Right atrium auricular region (tissue), 2 donors: ENCODE measurements at places on chromosomes 1 and 21. TPM values are rescaled to one million over a fixed set of nuclear protein-coding genes. Genes with fewer than 3 reads are reported as not detected.

The CR1 gene
- total RNA-seq: 0.59 TPM

The CFHR2 gene
- total RNA-seq: not detected

The AIM2 gene
- total RNA-seq: not detected

The ESRRG gene
- 14.3 TPM for total RNA-seq

The DHRS3 gene
- 50.4 TPM for total RNA-seq

The GPR37L1 gene
- 0.07 TPM for total RNA-seq

The LCE2A gene
- not detected for total RNA-seq

GRCh38 chr1:125065092-125065820 lies 3880.5 kb downstream of the SRGAP2C start:
- H3K27ac ChIP-seq: no peak overlapping the region
- H3K4me3 ChIP-seq: no peak overlapping the region
- no peaks in the 10 kb centered on the region for H3K36me3 ChIP-seq
- no peaks in the 10 kb centered on the region for H3K27me3 ChIP-seq

DNA sequence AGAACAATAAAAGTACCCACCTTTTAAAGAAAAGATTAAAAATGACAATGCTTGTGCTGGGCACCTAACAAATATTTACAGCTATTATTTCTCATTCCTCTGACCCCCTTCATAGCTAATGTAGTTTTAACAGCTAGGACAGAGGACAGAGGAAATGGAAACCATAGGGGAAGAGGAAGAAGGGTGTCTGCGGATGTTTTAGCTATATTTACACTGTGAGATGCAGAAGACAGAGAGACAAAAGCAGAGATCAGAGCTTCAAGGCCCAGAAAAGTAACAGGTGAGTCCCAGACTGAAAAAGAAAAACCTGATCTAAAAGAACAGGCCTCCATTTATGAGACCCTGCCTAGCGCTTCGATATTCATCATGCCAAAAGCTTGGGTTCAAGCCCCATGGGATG lies 72.0 kb downstream of the ZNF281 start:
- H3K27ac ChIP-seq: no peak overlapping the region
- no peak for DNase-seq
- H3K27me3 ChIP-seq: no peaks in the 10 kb centered on the region
- H3K4me1 ChIP-seq: no peaks in the 10 kb centered on the region
- no peak overlapping the region for H3K4me3 ChIP-seq

GRCh38 chr1:58823481-58824010 lies 39.7 kb upstream of the JUN start:
- H3K4me3 ChIP-seq: no peak overlapping the region
- no peak overlapping the region for H3K27ac ChIP-seq
- no peak for DNase-seq
- peaks cover 5% of the 10 kb centered on the region for H3K4me1 ChIP-seq
- no peaks in the 10 kb centered on the region for H3K27me3 ChIP-seq

DNA sequence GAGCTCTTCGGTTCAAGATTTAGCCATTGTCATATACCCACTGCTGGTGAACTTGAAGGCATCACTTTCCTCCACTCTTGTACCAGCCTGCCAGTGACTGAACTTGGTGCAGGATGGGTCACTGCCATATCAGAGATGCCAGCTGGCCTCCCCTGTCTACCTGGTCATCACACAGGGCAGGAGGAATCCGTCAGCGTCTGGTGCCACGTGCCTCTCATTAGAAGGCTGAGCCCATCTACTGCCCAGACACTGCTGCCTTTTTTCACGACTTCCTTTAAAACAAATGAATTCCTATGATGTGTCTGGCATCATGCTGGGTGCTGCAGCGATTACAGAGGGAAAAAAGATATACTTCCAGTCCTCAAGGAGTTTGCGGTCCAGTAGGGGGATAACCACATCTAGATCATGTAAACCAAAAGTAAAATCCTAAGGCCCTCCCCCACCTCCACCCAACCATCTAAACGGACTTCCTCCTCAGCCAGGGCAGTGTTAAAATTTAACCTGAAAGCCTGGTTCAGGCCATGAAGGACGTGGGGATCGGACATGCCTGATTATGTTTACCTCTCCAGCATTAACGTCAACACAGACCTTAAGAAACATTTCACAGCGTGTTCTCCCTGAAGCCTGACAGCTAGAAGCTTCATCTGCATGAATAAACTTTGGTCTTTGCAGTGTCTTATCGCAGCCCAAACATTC lies 29.2 kb upstream of the PDE9A start:
- no peak overlapping the region for H3K4me3 ChIP-seq
- DNase-seq: no peak
- H3K27me3 ChIP-seq: no peaks in the 10 kb centered on the region

DNA sequence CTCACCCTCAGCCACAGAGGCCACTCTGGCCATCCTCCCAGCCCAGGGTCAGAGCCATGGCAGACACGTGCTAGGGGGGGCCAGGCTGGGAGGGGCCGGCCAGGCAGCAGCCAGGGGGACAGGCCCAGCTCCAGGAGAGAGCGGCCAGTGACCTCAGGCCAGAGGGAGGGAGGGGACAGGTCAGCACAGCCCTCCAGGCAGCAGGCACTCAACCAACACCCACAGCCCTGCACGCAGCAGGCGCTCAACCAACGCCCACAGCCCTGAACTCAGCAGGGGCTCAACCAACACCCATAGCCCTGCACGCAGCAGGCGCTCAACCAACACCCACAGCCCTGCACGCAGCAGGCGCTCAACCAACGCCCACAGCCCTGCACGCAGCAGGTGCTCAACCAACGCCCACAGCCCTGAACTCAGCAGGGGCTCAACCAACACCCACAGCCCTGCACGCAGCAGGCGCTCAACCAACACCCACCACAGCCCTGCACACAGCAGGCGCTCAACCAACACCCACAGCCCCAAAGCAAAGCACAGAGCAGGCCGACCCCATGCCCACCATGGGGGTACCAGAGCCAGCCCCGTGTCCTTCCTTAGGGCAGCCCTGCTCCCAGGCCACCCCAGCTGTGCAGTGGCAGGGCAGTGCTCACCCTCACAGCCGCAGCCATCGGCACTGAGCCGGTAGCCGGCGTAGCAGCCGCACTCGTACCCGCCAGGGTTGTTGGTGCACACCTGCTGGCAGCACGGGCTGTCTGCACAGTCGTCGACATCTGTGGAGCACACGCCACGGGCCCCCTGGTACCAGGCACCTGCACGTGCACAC lies 55.9 kb downstream of the ARHGEF16 start:
- no peaks in the 10 kb centered on the region for H3K27me3 ChIP-seq
- no peaks in the 10 kb centered on the region for H3K4me1 ChIP-seq
- H3K27ac ChIP-seq: no peak overlapping the region
- no peak overlapping the region for H3K4me3 ChIP-seq
- no peak for DNase-seq
- no peaks in the 10 kb centered on the region for H3K36me3 ChIP-seq

DNA sequence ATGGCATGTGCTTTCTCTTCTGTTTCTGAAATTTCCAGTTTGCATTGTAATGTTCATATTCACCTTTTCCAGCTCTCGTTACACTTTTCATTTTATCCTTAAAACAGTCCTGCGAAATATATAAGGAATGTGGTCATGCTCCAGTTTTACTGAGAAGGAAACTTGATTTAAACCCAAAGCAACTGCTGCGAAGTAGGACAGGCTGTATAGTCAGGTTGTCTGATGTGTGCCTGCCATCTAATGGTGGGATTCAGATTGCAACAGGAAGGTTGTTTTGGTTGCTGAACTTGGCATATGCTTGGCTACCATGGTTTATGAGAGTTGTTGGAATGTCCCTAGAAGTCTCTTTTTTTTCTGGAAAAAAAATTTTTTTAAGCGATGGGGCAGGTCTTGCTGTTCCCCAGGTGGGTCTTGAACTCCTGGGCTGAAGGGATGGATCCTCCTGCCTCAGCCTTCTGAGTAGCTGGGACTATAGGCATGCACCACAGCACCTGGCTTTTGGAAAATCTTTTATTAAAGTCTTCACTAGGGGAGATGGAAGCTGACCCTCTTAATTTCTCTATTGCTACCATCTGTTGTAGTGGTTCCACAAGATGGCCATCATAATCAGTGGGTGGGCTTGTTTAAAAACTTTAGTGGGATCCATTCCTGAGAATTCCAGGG lies 86.9 kb downstream of the UCK2 start:
- no peaks in the 10 kb centered on the region for H3K27me3 ChIP-seq
- no peaks in the 10 kb centered on the region for H3K36me3 ChIP-seq
- no peak overlapping the region for H3K4me3 ChIP-seq

GRCh38 chr1:218867941-218868626 lies 305.6 kb upstream of the LYPLAL1 start:
- H3K36me3 ChIP-seq: no peaks in the 10 kb centered on the region
- H3K27me3 ChIP-seq: no peaks in the 10 kb centered on the region
- no peaks in the 10 kb centered on the region for H3K4me1 ChIP-seq
- H3K27ac ChIP-seq: no peak overlapping the region
- no peak for DNase-seq
- no peak overlapping the region for H3K4me3 ChIP-seq

- H3K27ac ChIP-seq: no peak overlapping the region
- no peak for DNase-seq
- peaks cover 5% of the 10 kb centered on the region for H3K4me1 ChIP-seq
- no peaks in the 10 kb centered on the region for H3K27me3 ChIP-seq
- no peak overlapping the region for H3K4me3 ChIP-seq
Observed at GRCh38 chr1:93798291-93798690, 80.7 kb downstream of the DNTTIP2 start.

DNA sequence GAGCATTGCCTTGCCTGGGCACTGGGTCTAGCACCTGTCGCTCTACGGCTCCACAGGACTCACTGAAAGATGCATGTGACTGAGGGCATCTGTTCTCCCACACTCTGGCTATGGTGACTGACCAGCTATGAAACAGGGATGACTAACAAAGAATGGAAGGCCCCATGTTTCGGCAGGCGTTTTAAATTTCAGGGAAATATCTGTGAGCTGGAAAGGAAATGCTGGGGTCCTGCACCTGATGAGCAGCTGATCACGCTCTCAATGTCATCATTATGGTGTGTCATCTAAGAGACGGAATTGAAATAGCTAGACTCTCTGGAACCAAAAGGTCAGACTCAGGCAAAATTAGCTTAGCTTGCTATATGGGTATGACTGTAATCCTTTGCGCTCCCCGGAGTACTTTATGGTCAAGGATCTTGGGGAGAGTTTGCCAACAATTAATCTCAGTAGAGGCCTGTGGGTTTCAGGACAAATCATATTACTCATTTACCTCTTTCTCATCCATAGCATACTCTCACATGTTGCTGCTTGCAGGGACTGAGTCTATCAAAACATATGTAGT lies 24.5 kb upstream of the PALMD start:
- H3K27ac ChIP-seq: no peak overlapping the region
- H3K4me1 ChIP-seq: no peaks in the 10 kb centered on the region
- H3K36me3 ChIP-seq: no peaks in the 10 kb centered on the region
- no peak for DNase-seq

- H3K4me1 ChIP-seq: no peaks in the 10 kb centered on the region
- DNase-seq: no peak
- no peak overlapping the region for H3K4me3 ChIP-seq
- H3K27me3 ChIP-seq: no peaks in the 10 kb centered on the region
- no peak overlapping the region for H3K27ac ChIP-seq
Observed at GRCh38 chr1:157403203-157403602, 149.1 kb downstream of the FCRL5 start.

DNA sequence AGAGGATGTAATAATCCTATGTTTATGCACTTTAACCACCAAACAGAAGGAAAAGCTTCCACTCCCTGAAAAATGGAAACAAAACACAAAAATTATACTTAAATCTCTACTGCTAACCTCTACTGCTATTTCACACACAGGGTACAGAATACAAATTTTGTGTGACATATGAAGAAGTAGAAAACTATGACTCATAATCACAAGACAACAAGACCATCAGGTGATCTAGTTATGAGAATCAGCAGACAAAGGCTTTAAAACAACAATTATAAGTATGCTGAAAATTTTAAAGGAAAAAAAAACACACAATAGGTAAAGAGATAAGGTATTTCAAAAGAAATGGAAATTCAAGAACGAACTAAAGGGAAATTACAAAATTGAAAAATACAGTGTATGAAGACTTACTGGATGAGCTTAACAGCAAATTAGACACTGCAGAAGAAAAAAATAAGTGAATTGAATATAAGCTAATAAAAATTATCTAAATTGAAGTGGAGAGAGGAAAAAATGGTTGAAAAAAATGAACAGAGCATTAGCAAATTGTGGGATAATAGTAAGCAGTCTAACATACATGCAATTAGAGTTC lies 13.6 kb upstream of the NAV1 start:
- H3K4me3 ChIP-seq: no peak overlapping the region
- H3K36me3 ChIP-seq: no peaks in the 10 kb centered on the region
- no peak for DNase-seq
- no peak overlapping the region for H3K27ac ChIP-seq
- no peaks in the 10 kb centered on the region for H3K27me3 ChIP-seq

GRCh38 chr1:168360151-168361021 lies 79.7 kb downstream of the TBX19 start:
- H3K27ac ChIP-seq: no peak overlapping the region
- no peak overlapping the region for H3K4me3 ChIP-seq
- H3K4me1 ChIP-seq: no peaks in the 10 kb centered on the region
- H3K36me3 ChIP-seq: no peaks in the 10 kb centered on the region
- H3K27me3 ChIP-seq: no peaks in the 10 kb centered on the region

- no peak overlapping the region for H3K4me3 ChIP-seq
- H3K36me3 ChIP-seq: no peaks in the 10 kb centered on the region
- H3K4me1 ChIP-seq: no peaks in the 10 kb centered on the region
- no peaks in the 10 kb centered on the region for H3K27me3 ChIP-seq
- no peak overlapping the region for H3K27ac ChIP-seq
- DNase-seq: no peak
Observed at GRCh38 chr1:206142011-206142410, 24.8 kb upstream of the AVPR1B start.

GRCh38 chr1:216805233-216805632 lies 82.0 kb upstream of the ESRRG start:
- H3K36me3 ChIP-seq: no peaks in the 10 kb centered on the region
- H3K4me1 ChIP-seq: no peaks in the 10 kb centered on the region
- no peaks in the 10 kb centered on the region for H3K27me3 ChIP-seq
- DNase-seq: no peak
- H3K27ac ChIP-seq: peak overlapping the region; percentile 51
- no peak overlapping the region for H3K4me3 ChIP-seq

- peaks cover 5% of the 10 kb centered on the region for H3K36me3 ChIP-seq
- no peak overlapping the region for H3K27ac ChIP-seq
- no peaks in the 10 kb centered on the region for H3K27me3 ChIP-seq
Observed at GRCh38 chr1:27005648-27006496, 6.8 kb downstream of the TENT5B start.

- no peaks in the 10 kb centered on the region for H3K4me1 ChIP-seq
- no peak for DNase-seq
- H3K4me3 ChIP-seq: peak overlapping the region; percentile 63
- no peaks in the 10 kb centered on the region for H3K36me3 ChIP-seq
- H3K27me3 ChIP-seq: no peaks in the 10 kb centered on the region
Observed at GRCh38 chr1:9235096-9235459, 504 bp downstream of the H6PD start.

DNA sequence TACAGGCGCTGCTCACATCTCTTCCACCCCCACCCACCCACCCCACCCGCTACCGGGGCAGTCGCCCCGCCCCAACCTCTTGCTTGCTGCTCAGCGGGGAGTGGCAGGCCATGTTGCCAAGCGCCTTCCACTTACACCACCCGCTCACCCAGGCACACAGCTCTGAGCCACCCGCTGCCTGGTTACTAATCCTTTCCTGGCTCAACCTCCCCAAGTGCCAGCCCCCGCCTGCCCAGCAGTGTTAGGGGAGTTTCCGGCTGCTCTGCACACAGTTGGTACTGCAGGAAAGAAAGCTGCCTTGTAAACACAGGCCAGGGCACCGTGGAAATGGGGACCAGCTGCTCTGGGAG lies 56.2 kb downstream of the LACTBL1 start:
- H3K4me1 ChIP-seq: no peaks in the 10 kb centered on the region
- H3K36me3 ChIP-seq: no peaks in the 10 kb centered on the region

- H3K36me3 ChIP-seq: no peaks in the 10 kb centered on the region
- H3K27me3 ChIP-seq: no peaks in the 10 kb centered on the region
- no peak for DNase-seq
- no peaks in the 10 kb centered on the region for H3K4me1 ChIP-seq
Observed at GRCh38 chr1:240946926-240947325, 335.0 kb upstream of the GREM2 start.
